ENCODE measurements at places on chromosomes 12 and 14.

DNA sequence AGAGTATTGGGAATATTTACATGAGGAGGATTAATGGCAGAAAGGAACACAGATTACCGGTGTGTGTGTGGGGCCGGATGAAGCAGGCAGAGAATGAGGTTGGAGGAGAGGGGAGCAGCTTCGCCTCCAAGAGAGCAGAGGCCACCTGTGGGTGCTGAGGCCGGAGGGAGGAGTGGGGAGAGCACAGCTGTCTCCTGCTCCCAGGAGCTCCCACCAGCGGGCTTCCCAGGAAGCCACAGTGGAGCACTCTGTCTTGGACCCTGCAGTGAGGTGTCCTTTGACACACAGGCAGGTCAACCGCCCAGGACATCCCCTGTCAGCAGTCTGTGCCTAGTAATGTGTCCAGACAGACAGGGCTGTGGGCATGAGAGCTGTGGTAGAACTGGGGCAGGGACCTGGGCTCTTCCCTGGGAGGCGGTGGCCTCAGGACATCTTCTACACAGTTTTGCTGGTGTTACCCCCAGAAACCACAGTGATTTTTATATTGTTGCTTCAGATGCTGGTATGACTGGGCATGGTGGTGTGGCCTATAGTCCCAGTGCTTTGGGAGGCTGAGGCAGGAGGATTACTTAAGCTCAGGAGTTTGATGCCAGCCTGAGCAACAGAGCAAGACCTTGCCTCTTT lies 18.5 kb upstream of the AMN start:
- DNase-seq = no peak

GRCh38 chr12:132659146-132659545 lies 28.0 kb downstream of the POLE start:
- no peak for DNase-seq

DNA sequence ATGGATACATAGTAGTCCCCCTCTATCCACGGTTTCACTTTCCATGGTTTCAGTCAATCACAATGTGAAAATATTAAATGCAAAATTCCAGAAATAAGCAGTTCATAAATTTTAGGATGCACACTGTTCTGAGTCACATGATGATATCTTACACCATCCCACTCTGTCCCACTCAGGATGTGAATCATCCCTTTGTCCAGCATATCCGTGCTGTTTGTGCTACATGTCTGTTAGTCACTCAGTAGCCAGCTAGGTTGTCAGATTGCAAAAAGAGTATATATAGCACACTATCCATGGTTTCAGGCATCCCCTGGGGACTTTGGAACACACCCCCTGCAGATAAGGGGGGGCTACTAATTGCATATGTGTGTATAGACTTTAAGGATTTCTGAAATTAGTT lies 8.1 kb upstream of the NAA30 start:
- DNase-seq = no peak

- DNase-seq = no peak
Measured at GRCh38 chr14:44701563-44702263, 194.6 kb upstream of the FSCB start.

DNA sequence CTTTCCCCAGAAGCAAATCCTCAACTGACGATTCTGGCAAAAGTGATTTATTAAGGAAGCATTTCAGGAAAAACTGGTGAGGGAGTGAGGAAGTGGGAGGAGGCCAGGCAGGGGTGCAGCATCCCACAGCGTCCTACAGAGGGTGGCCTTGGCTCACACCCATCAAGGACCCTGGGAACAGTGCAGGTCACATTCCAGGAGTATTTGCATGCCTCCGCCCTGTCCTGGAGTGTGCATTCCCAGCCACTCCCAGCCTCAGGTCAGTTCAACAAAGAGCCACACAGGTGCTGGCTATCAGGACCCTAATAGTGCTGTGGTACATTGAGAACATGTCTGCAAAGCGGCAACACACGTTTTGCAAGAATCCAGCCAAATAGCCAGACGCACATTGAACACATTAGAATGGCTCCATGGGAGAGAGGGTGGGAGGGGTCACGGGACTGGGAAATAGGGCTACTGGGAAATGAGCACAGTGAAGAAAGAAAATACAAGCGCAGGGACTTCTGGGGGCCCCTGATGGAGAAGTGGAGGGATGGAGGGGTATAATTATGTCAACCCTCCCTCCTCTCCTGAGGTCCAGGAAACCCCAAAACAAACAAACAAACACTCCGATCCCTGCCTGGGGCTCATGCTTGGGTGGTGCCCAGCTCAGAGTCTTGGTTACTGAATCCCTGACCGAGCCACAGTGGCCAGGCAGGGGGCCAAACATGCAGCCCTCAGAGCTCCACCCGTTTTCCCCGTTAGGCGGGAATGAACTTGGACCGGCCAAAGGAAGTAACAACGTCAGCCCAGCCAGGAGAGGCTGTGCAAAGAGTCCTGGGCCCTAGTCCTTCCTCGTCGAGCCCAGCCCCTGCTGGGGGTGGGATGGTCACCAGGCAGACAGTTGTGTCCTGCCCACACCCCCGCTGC lies 36.5 kb downstream of the CMKLR1 start:
- no peak for DNase-seq

GRCh38 chr12:108691998-108692808 lies 39.1 kb downstream of the CORO1C start:
- no peak for DNase-seq

- no peak for DNase-seq
Measured at GRCh38 chr14:100306998-100307765, 938 bp upstream of the SLC25A29 start.

GRCh38 chr12:84779169-84779568 lies 133.4 kb downstream of the SLC6A15 start:
- no peak for DNase-seq

DNA sequence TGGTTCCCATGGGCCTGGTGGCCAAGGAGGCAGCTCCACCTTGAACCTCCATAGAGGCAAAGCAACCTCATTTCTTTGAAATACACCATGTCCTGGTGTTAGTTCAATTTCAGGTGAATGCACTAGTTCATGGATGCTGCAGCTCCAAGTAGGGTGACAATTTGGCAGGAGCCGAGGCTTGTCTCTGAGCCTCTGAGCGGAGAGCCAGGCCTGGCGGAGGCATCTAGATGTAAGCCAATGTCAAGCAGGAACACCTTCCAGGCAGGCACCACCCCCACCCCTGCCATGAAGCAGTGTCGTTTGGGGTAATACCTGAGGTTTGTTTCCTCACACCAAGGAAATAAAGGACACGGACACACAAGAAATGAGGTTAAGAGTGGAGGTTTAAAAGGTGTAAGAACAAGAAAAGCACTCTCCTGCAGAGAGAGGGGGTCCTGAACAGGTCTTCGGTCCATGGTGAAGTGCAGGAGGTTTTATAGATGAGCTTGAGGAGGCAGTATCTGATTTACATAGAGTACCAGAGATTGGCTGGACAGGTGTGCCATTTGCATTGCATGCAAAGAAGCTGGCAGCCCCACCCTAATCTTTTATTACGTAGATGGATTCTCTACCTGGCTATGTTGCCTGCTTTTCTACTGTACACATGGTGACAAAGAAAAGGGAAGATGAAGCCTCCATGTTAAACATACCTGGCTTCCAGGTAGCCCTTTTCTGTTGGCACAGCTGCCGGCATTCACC lies 60.3 kb downstream of the RIN3 start:
- DNase-seq = no peak

GRCh38 chr12:119857041-119857591 lies 20.0 kb downstream of the CIT start:
- DNase-seq = no peak

- DNase-seq = no peak
Measured at GRCh38 chr14:73176685-73177084, 40.4 kb downstream of the PSEN1 start.

DNA sequence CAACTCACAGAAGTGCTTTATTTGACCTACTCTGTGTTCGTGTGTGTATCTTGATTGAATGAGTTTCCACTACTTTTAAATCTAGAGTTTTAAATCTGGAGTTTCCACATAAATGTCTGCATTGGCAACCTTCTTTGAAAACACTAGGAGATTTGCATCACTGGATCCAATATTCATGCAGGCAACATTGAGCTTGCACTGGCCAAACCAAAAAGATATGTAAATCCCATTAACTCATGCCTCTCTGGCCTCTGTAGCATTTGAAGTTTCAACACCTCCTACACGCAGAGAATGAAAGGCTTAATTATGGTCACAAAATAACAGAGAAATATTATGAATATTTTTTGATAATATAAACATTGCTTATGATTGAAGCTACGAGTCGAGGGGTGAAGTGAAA lies 178.6 kb downstream of the DUSP6 start:
- DNase-seq = no peak

DNA sequence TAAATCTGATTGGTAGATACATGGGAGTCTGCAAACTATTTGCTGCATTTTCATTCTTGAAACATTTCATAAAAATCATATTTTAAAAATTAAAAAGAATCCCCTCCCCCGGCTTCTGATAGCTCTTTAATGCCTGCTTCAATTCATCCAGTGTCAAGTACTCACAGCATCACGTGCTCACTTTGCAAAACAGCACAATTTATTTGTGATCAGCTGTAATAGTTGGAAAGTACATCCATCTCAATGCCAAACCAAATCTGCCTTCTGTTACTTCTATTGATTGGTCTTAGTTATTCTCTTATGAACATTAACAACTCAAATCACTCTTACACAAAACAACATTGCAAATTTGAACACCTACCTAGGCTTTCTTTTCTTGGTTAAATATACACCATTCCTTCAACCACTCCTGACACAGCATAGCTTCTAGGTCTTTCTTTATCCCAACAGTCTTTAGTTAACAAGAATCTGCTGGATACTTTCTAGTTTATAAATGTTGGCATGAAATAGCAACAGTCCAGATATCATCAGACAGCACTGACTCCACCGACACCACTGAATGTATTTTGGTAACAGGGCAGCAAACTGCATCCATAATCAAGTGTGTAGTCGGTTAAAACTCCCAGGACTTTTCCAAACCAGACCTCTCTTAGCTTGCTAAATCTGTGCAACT lies 58.0 kb downstream of the PARP11 start:
- DNase-seq = no peak

DNA sequence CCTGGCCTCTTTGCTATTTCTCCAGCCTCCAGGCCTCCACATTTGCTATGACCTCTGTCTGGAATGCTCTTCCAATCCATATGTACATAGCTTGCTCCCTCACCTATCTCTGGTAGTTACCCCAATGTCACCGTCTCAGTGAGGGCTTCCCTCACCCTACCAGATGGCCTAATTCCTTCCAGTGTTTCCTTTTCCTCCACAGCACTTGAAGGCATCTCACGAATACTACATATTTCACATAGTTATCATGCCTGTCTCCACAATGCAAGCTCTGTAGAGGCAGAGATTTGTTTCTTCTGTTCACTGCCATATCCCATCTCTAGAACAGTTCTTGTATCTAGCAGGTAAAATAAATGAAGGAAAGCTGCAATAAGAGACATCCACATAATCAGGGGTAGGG lies 21.3 kb upstream of the HSP90B1 start:
- DNase-seq = no peak

DNA sequence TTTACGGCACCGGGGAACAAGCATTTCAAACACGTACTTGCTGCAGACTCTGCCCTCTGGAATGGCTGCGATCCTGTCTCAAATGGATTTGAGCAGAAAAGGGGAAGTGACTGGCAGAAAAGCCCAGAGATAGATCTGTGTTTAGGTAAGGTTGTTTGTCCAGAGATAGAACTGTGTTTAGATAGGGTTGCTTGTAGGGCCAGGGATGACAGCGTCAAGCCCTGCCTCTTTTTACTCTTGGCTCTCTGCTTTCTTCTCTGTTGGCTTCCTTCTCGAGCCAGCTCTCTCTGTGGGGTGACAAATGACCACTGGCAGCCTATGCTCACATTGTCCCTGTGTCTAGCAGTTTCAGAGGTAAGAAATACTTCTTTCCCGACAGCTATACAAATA lies 11.4 kb downstream of the DGLUCY start:
- DNase-seq = no peak

- no peak for DNase-seq
Measured at GRCh38 chr12:40907115-40907527, 214.9 kb downstream of the CNTN1 start.

GRCh38 chr12:9256341-9256740 lies 48.1 kb upstream of the PZP start:
- no peak for DNase-seq

DNA sequence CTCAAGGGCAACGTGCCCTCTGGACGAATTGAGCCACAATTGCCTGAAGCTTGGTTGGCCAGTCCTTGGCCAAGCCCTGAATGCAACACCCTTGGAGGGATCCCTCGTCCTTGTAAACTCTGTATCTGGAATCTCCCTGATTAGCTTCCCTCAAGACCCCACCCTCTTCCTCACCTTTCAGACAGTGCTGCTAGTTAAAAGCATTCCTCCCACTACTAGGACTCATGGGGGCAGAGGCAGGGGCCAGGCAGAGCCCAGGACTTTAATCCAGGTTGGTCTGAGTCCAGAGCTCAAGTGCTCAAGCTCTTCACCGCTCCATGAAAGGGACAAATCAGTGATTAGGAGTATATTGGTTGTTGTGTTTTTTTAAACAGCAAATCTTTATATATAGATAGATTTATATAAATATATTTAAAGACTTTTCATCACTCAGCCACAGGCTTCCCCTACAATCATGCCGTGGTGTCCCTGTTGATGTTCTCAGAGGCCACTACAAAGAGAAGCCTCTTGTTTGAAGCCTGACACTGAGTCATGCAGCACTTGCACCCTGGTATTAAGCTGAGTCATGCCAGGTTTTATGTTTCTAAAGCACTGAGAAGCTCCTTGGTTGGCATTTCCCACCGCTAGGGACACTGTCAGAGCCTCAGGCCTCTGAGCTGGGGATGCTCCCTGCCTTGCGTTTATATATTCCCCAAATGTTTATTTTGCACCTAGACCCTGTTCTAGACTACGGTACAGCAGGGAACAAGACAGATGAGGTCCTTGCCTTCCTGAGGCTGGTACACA lies 53.8 kb upstream of the GSC start:
- no peak for DNase-seq

DNA sequence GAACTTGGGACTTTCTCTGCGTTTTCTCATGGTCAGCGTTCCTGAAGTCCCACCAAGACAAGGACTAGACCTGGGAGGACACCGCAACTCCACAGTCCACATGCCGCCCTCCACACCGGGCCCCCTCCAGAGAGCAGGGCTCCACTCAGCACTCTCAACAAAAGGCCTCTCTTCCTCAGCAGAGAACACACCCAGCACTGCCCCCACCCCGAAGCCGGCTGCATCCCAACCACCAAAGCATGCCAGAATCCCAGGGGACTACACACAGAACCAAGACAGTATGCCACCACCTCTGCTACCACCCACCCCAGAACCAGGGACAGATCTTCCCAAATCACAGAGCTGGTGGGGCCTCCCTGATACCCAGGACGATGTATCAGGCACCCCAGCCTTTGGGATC lies 88.3 kb downstream of the BCL11B start:
- DNase-seq = no peak

- no peak for DNase-seq
Measured at GRCh38 chr14:91912035-91912434, 35.5 kb downstream of the FBLN5 start.

DNA sequence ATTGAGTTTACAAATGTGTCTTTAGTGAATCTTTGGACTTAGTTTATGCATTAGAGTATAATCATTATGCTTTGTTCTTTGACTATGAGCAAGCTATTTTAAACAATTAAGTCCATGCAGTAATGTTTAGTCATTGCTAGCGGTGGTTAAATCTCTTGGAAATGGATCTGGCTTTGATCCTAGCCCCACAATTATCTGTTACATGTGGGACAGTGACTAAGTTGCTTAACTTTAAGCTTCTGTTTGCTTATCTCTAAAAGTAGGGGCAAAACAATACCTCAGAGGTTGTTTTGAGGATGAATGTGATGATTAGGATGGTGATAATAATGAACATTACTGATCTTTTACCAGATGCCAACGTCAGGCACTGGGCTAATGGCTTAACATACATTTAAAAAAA lies 124.2 kb downstream of the NPAS3 start:
- no peak for DNase-seq

GRCh38 chr14:100708425-100709288 lies 18.0 kb upstream of the DLK1 start:
- DNase-seq = no peak
